ENCODE measurements at places on chromosomes 6 and 20. TPM values are rescaled to one million over a fixed set of nuclear protein-coding genes. Genes with fewer than 3 reads are reported as not detected.

GRCh38 chr6:80464901-80465300 lies 358.4 kb downstream of the BCKDHB start:
- no peak for DNase-seq

GRCh38 chr6:3615391-3616380 lies 135.8 kb downstream of the PXDC1 start:
- no peak for DNase-seq

DNA sequence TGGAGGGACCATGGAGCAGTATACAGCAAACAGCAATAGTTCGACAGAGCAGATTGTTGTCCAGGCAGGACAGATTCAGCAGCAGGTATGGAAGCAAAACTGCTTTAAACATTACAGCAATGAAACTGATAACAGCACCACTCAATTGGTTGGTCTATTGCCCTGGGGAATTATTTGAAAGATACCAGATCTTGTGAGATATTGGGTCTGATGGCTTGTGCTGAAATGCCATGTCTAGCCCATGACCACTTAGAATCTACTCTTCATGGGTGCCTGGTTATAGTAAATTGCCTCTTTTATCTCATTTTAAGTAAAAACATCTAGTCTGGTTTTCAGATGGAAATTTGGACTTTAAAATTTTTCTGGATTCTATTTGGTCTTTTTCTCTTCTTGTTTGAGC lies 6.3 kb downstream of the NFYA start:
- DNase-seq = no peak

DNA sequence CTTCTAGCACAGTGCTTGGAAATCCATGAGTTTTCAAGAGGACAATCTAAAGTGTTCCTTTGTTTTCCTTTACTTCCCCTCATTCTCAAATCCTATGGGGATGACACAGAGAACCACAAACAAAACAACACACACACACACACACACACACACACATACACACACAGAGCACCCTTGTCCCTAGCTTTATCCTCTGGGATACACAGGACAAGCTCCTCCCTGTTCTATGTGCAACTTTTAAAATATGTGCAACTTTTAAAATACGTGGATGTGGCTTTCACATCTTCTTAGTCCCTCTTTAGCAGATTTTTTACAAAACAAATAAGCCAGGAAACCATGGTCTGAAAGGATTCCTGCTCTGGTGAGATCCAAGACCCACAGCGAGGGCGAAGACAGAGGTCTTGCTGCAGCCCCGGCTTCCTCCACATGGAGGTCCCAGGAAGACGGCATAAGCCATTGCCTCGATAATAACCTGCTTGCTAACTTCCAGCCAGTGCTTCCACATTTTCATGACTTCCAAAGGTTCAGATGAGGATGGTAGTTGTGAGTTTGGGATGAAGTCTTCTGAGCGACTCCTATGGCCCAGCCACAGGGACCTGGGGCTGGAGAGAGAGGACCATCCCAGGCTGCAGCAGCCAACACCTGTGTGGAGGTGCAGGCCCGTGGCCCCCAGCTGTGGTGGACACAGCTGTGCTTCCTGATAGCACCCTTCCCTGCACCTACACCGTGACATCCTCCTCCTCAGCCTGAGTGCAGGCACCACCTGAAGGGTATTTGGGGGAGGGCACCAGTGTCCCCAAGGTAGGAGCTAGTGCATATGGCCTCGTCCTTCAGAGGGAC lies 62.8 kb upstream of the CD93 start:
- no peak for DNase-seq

DNA sequence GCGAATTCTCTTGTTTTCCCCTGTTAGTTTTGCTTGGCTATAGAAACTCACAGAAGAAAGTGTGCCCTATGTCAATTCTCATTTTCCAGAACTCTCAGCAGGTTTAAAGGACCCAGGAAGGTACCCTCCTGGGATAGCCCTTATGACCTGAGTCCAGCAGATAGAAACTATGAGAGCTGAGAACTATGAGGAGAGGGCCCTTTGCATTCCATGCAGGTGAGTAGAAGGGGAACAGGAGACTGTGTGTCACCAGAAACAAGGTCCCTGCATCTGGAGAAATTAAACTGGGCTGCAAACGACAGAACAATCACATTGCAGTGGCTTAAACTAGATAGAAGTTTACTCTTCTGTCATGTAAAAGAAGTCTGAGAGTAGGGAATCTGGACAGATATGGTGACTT lies 35.7 kb upstream of the SCUBE3 start:
- no peak for DNase-seq

DNA sequence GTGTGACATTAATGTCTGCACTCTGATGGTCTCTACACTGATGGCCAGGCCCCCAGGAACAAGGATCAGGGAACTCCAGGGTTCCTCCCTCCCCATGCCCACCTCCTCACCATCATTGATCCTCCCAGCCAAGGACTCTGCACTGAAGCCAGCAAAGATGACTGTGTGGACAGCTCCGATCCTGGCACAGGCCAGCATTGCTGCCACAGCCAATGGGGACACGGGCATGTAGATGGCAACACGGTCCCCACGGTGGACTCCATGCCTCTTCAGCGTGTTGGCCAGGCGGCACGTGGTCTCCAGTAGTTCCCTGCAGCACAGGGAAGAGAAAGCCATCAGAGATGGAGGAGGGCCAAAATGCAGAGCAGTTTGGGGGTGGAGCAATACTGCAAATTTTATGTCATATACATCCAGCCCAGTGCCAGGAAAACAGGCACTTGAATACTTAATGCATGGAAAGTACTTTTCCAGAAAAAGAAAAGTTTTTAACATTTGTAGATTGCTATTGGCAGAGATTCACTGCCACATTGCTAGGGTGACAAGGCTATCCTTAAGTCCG lies 27.2 kb downstream of the ACSS1 start:
- DNase-seq = no peak

GRCh38 chr6:12608016-12608860 lies 108.3 kb upstream of the PHACTR1 start:
- DNase-seq = peak; percentile 59

DNA sequence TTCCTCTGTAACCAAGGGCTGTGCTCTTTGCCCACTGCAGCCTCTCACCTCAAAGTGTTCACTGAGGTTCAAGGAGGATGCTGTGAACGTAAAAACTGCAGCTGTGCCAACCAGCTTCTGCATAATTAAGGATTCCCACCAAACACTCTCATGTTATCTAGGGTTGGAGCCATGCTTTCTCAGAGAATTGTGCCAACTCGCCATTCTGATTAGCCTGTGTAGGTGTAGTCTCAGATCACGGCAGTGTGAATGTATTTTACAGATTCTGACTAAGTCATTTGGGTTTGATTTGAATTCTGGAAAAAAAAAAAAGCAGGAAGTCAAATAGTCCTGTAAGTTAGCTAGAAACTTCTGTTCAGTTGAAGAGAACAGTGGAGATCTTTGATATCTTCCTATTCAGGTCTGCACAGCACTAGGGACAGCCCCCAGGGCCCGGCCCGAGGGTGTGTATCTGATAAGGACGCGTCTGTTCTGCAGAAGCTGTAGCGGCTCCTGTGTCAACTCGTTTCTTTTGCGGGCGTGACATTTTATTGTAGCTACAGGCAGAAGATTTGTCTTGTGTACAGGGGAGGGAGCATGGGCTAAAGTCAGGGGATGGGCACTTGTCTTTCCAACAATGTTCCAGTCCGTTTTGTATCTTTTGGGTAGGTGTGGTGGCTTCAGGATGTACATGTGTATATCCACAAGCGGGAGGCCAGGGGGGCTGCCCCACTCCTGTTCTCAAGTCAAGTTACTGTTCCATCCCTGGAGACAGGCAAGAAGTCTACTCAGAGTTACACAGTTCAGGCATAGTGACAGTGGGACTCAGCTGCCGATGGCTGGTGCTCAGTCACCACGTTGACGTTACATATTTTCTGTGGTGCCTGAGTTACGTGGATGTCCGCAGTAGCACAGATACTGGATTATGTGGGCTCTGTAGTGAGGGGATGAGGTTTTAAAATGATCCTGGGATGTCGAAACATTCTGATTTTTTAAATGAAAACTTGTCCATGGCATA lies 12.4 kb downstream of the IRF4 start:
- DNase-seq = no peak

GRCh38 chr20:56453352-56453751 lies 15.1 kb upstream of the RTF2 start:
- no peak for DNase-seq

- no peak for DNase-seq
Observed at GRCh38 chr6:82902290-82902689, 163.4 kb downstream of the UBE3D start.

DNA sequence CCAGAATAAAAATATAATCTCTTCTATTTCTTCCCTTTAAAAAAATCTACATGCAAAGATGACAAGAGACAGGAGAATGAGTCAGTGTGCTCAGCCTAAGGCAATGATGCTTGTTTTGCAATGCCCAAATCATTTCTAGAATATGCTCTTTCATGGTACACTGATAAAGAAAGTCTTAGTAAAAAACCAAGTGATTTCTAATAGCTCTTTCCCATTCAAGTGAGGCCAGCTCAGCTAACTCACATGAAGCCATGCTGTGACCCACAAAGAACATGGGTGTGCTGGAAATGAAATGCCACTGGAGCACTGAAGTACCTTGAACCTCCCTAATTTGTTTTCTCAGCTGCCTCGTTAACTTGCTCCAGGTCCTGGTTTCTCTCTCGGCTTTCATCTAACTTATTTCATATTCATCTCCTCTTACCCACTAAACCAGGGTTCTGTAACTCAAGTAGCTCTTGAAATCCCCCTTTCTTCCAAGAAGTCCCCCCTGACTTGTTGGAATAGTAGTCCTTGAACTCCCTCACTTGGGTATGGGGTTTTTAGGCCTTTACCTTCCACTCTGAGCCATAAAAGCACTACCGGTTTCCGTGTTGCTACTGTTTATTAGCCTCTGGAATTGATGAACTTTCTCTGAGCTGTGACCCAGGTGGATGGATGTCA lies 92.7 kb downstream of the IRF4 start:
- DNase-seq = no peak

- DNase-seq = peak; percentile 72
Observed at GRCh38 chr6:26553264-26553634, 15.1 kb downstream of the HMGN4 start.

DNA sequence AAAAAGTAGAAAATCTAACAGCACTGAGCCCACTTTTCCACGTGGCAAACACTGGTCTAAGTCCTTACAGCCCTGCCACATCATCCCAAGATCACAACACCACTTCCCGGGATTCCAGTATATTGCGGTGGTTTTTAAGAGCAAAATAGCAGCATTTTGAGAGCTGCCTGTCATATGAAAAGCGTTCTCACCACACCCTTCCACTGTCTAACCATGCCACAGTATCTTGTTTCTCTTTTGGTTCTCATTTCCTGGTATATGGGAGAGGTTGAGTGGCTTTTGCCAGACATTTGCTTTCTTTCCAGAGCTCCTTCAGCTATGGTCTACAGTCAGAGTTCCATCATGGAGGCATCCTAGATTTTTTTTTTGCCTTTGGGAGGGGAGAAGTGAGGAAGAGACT lies 243.0 kb downstream of the TSHZ2 start:
- DNase-seq = peak; percentile 6

DNA sequence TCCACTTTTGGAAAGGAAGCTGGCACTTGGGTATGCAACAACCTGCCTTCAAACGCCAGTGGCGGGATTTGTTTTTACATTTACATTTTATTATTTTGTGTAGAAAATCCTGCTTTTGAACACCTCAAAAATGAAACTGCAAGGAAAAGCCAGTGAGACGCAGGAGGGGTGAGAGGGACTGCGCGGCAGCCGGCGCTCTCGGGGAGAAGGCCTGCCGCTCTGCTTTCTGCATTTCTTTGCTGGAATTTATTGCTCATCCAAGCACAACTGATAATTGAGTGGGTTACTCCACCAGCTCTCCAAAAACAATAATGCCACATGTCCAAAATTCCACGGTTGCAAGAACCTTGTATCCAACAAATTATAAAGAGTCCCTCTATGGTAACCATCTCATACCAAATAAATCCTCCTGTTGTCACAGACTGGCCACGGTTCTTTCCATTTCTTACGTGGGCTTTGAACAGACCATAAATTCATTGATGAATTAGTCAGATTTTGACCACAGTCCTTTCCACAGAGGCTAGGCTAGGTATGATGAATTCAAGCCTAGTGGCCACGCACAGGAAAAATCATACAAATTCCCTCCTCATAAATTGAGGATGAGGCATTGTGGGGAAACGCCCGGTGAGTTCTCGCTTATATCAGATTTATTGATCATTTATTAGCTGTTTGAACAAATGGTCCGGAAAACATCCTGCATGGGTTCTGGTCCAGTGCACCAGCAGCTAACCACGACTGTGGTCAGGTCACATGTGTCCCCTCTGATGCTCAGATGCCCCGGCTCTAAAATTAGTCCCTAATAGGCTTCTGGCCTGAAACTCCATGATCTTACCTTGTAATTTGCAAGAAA lies 31.6 kb upstream of the FOXC1 start:
- no peak for DNase-seq

GRCh38 chr6:149273318-149273717 lies 44.2 kb upstream of the TAB2 start:
- no peak for DNase-seq

The CLDN20 gene
- total RNA-seq = 0.54 TPM

The SYNDIG1 gene
- 0.80 TPM for total RNA-seq

The MDC1 gene
- total RNA-seq = 12.6 TPM

The ZC3H12D gene
- total RNA-seq = 0.30 TPM

The SLC44A4 gene
- not detected for total RNA-seq

The CST5 gene
- not detected for total RNA-seq

The TP53RK gene
- 24.7 TPM for total RNA-seq

The RNF144B gene
- 2.3 TPM for total RNA-seq

The SAMD10 gene
- 1.2 TPM for total RNA-seq

The CD93 gene
- under 0.01 TPM for total RNA-seq

The DACT2 gene
- total RNA-seq = not detected

The FAM209B gene
- total RNA-seq = not detected

Data from Daoy (cell line).